ENCODE measurements at places on chromosomes 6 and 20.
A peak's percentile ranks its signal among the peaks of the same experiment; 100 is the strongest.

- no peak for DNase-seq
Observed at GRCh38 chr6:76701610-76702009, 629.1 kb upstream of the IMPG1 start.

GRCh38 chr20:14570811-14571210 lies 233.4 kb upstream of the FLRT3 start:
- no peak for DNase-seq

GRCh38 chr20:32010666-32011065 lies 428 bp downstream of the CCM2L start:
- no peak for DNase-seq

- DNase-seq = no peak
Observed at GRCh38 chr20:12969071-12969669, 39.6 kb upstream of the SPTLC3 start.

- no peak for DNase-seq
Observed at GRCh38 chr20:4490606-4491280, 231.0 kb upstream of the PRND start.

DNA sequence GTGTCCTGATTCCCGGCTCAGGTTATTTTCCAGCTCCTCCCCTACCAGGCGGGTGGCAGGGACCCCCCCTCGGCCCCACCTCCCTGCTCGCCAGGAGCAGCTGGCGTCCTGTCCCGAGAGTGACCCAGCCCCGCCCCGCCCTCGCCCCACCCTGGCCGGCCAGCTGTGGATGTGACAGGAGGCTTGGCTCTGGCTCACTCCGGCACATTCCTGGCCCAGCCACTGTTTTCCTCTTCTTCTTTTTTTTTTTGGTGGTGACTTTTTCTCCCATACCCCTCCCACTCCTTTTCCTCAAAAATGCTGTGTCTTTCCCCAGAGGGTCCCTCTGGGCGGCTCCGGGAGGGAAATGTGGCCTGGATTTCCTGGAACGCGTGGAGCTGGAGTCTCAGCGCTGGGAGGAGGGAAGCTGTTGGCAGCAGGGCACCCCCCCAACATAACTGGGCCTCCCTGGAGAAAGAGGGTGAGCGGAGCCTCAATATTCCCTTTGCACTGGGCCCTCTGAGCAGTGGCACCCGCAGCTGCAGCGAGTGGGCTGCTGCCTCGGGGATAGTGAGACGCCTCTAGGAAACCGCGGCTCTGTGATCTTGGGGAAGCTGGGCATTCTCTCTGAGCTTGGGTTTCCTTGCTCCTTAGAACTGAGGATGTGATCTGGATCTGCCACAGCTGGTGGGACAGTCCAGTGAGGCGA lies 28.3 kb upstream of the CSNK2A1 start:
- peak; percentile 62 for DNase-seq

DNA sequence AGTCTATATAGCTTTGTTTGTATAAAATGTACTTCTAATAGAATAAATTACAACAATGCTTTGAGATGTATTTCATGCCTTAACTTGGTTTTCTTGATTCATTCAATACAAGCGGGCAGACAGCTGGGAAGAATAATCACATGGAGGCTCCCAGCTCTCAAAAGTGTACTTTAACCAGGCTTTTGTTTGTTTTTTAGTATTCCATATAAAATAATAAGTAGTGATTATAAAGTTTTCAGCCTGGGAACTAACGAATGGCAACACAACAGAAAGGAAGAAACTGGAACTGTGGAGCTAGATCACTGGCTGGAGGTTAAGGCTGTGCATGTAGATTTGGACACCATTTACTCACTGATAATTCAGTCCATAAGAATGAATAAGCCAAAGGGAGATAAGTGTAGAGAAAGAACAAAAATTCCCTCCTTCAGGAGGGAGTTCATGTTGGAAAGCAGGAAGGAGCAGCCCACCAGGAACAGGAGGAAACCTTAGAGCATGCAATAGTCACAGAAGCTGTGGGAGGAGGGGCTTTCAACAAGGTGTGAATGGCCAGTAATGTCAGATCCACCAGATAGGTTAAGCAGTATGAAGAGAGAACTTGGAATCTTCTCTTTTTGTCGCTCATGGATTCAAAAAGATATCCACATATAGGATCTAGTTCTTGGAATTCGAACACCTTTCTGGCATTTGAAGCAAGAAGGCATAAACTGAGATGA lies 41.2 kb upstream of the SLC35D3 start:
- no peak for DNase-seq

- DNase-seq = no peak
Observed at GRCh38 chr6:80472271-80472670, 365.8 kb downstream of the BCKDHB start.

DNA sequence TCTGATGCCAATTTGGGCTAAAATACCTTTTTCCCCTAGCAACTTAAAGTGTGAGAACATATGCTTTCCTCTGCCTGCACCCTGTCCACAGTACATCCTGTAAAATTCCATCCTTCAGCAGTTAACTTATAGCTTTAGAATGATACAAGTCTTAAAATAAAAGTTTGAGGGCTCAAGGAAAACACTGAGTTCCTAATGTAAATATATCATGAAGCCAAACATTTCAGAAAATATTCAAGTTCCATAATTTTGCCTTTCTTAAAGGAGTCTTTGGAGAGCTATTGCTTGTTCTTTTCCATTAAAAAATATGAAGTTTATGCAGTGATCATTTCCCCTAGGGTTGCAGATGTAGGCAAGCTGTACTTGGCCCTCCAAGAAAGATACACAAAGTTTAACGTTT lies 303.8 kb downstream of the COL12A1 start:
- no peak for DNase-seq

- DNase-seq = no peak
Observed at GRCh38 chr6:155400654-155400965, 55.0 kb downstream of the NOX3 start.

- DNase-seq = peak; percentile 37
Observed at GRCh38 chr20:9392892-9393857, 121.2 kb upstream of the LAMP5 start.

- peak; percentile 84 for DNase-seq
Observed at GRCh38 chr6:150711584-150712504, 112.2 kb downstream of the PLEKHG1 start.

DNA sequence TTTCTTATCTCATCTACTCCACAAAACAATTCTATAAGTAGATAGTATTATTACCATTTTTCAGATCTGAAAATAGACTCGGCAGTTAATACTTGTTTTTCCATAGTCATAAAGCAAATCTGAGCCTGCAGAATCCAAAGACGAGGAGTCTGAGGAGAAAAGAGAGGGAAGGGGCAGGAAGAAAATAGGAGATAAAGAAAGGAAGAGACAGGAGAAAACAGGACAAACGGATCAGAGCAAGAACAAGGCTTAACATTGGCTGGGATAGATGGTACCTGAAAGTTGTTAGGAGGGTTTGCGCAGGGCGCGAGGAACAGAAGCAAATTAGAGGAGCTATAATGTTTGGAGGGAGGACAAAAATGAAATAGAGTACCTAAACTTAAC lies 639 bp upstream of the PPIL1 start:
- no peak for DNase-seq

DNA sequence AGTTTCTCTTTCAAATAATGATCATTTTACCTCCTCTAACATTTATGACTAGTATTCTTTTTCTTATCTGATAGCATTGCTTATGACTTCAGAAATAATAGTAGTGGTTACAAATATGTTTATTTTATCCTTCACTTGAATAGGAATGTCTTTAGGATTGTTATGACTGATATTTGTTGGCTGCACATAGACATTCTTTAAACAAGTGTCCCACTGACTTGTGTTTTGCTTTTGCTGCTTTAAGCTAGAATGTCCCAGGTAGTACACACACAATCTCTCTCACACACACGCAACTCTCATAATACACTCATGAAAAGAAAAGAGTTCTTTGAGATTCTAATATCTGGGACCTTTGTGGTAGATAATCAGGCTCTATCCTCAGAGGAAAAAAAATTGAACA lies 21.6 kb downstream of the KIAA1586 start:
- DNase-seq = no peak

- no peak for DNase-seq
Observed at GRCh38 chr20:8473459-8473858, 341.4 kb downstream of the PLCB1 start.

GRCh38 chr6:28865401-28866204 lies 58.2 kb downstream of the TRIM27 start:
- DNase-seq = peak; percentile 52

DNA sequence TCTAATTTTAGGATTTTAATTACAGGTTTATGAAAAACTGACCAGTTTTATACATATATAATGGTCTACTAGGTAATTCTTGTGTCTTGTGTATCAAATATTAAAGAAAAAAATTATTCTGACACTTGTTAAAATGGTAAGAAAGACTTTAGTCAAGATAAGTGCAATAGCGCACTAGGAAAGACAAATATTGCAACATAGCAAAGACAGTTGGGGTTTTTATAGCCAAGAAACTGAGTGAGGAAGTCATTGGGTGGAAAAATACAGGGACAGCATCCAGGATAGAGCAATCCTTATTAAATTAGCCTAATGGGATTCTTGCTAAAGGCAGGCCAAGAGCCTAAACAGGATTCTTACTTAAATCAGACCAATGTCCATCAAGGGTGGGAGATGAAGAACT lies 71.1 kb downstream of the ROS1 start:
- no peak for DNase-seq

DNA sequence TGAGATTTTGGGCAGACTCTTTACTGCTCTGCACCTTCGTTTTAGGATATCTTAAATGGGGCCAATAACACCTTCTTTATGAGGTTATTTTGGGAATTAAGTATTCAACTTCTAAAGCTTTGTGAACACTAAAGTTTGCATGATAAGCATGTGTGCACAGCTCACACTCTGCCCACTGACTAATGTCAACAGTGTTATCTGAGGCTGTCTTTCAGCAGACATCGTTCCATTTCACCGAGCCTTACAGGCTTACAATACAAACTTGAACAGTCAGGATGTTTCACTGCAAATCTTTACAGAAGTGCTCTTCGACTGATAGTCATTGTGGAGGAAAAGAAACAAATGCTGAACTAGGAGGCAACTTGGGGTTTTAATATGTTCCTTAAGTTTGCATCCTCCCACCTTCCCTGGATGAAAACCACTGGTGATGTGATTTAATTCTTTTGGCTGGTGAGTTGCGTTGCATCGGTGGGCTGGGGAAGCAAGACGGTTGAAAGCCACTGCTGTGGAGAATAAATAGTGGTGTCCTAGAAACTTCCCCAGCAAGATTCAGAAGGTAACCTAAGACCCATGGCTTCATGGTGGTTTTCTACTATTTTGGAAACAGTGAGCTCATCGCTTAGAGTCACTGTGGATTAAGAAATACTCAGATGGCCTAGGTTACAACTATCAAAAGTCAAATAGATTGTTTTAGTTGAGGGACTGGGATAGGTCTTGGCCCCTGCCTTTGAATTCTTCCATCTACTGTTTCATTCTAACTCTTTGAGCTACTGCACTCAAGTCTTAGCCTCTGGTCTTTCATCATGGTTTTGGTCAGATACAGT lies 167.2 kb upstream of the MAP3K7 start:
- no peak for DNase-seq

- no peak for DNase-seq
Observed at GRCh38 chr6:169904051-169904922, 152.9 kb downstream of the ERMARD start.

DNA sequence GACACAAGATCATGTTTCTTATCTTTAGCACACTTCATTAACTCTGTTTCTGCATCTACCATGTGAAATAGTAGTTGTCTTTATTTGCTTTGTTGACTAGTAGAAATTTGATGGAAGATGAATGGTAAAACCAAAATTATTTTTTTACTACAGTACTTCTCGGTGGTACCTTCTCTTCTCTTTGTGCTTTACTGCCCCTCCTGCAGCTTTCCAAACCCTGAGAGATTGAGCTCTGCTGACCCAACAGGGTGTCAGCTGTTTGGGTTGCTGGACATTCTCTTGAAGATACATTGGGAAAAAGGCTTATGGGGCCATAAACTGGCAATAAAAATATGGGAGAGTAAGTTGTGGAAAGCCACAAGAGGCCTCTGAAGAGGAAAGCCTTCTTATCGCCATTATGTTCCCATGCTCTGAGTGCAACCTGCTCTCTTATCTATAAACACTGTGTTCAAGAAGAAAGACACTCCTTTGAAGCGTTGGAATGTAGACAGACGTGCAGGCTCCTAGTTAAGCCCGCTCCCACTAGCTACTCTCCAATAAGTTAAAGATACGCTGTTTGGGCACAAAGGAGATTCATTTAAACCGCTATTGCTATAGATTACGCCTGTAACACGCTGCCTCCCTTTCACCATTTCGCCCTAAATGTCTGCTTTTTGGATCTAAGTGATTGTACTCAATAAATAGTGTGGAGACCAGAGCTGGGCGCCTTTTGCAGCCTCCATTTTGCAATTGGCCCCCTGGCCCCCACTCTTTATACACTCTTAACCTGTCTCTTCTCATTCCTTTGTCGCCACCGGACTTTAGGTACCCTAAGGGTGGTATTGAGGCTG lies 60.1 kb upstream of the PRSS16 start:
- DNase-seq = peak; percentile 17

- DNase-seq = no peak
Observed at GRCh38 chr20:1778338-1778737, 116.9 kb upstream of the SIRPA start.

DNA sequence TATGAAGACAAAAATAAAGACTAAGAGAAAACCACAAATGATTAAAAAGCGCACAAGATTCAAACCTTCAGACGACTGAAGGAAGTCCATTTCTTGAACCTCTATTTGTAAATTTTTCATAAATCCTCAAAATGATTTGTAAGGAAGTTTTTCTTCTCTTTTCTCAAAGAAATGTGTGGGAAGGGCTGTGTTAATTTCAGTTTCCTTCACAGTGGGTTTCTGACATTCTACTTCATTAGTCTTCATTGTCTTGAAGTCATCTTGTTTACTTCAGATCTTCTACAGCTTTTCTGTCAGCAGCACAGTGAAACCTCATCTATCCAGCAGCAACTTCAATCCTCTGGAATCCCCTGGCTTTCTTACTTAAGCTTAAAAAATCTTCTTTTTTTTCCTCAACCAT lies 87.6 kb upstream of the MYLIP start:
- no peak for DNase-seq

- no peak for DNase-seq
Observed at GRCh38 chr6:11403035-11403601, 134.4 kb upstream of the TMEM170B start.

GRCh38 chr6:170136541-170137175 lies 154.2 kb downstream of the DLL1 start:
- peak; percentile 19 for DNase-seq

GRCh38 chr6:152428126-152428525 lies 209.0 kb downstream of the SYNE1 start:
- no peak for DNase-seq

- DNase-seq = peak; percentile 56
Observed at GRCh38 chr6:27752038-27752885, 159.9 kb downstream of the OR2B2 start.

DNA sequence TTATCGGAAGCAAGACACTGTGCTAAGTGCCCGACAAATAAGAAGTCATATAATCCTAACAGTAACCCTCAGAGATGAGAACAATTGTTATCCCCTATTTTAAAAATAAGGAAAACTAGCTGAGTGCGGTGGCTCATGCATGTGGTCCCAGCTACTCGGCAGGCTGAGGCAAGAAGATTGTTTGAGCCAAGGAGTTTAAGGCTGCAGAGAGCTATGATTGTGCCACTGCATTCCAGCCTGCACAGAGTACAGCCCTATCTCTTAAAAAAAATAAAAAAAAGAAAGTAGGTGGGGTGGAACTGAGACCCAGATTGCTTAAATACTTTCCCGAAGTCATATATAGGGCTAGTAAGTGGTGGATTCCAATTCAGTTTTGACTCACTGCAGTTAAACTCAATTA lies 84.7 kb downstream of the UST start:
- no peak for DNase-seq

- no peak for DNase-seq
Observed at GRCh38 chr20:41001497-41001896, 27.1 kb upstream of the TOP1 start.
